PC-3 (cell line): ENCODE measurements at places on chromosomes 7 and 10. TPM values are rescaled to one million over a fixed set of nuclear protein-coding genes. Genes with fewer than 3 reads are reported as not detected.
A peak's percentile ranks its signal among the peaks of the same experiment; 100 is the strongest.

STEAP1 gene
- total RNA-seq, result 15.7 and 21.2 TPM in 2 replicates

TAS2R4 gene
- total RNA-seq, result 0.35 TPM in 1 of 2 replicates, not detected in the other

MARCHF5 gene
- 6.7 and 7.4 TPM in 2 replicates for total RNA-seq

HOXA9 gene
- total RNA-seq, result 69.0 and 85.3 TPM in 2 replicates

ETV1 gene
- total RNA-seq, result 10.4 and 20.6 TPM in 2 replicates

PRPS1L1 gene
- not detected in 2 replicates for total RNA-seq

DNA sequence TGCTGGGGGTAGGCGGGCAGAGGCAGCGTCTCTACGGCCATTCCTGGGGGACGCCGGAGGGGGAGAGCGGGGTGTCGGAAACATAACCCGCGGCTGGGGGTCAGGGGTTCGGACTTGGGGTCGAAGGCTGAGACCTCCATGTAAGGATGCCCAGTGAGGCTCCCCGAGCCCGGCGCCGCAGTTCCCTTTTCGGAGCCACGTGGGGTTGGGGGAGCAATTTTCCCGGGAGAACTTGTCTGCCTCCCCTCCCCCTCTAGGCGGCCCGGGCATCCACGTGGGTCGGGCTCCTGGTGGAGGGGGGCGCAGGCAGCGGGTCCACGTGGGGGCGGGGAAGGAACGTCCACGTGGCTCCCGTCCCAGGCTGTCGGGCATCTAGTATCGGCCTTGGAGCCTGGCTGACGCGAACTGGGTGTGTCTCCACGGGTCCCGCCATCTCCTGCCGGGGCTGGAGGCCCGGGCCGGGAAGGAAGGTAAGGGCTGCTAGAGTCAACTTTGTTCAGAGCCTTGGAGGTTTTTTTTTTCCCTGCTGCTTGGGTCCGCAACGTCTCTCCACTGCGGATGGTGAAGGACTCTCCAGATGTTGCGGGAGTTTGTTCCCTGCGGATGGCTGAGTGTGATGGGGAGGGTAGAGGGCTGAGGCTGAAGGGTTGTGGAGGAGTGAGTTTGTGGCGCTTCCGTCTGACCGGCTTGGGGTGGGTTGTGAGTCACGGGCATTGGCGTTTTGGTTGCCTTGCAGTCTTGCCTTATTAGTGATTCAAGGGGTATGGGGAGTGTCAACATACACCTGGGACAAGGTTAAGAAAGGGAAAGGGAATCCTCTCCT lies 744 bp downstream of the PPRC1 start:
- peaks cover 21% of the 10 kb centered on the region for H3K4me1 ChIP-seq
- peak overlapping the region; percentile 89 for H3K4me3 ChIP-seq
- peak overlapping the region; percentile 90 for H3K27ac ChIP-seq

- no peaks in the 10 kb centered on the region for H3K36me3 ChIP-seq
- H3K4me3 ChIP-seq, result no peak overlapping the region
- H3K4me1 ChIP-seq, result no peaks in the 10 kb centered on the region
- no peak for DNase-seq
- no peak overlapping the region for H3K27ac ChIP-seq
- no peaks in the 10 kb centered on the region for H3K27me3 ChIP-seq
These were observed 114.5 kb upstream of the POM121L12 start for GRCh38 chr7:52920977-52921376.

GRCh38 chr7:44116087-44116788 lies 7.1 kb downstream of the POLD2 start:
- H3K36me3 ChIP-seq, result peaks cover 20% of the 10 kb centered on the region
- no peaks in the 10 kb centered on the region; the same call in 1 of the 2 replicates for H3K4me1 ChIP-seq
- no peaks in the 10 kb centered on the region for H3K27me3 ChIP-seq
- no peak for DNase-seq

DNA sequence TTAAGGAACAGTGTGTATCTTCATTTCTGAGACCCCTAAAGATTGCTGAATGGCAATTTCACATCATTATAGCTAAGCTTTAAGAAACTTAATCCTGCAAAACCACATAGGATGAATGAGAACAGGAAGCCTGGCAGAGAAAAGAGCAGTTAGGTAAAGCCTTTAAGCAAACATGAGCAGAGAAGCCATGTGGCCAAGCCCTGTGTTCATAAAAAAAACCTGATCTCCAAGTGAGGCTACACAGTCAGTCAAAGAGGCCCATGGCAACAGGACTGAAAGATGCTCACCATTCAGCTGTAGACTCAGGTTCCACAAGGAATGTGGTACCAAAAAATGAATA lies 9.3 kb downstream of the LIPA start:
- no peaks in the 10 kb centered on the region for H3K4me1 ChIP-seq
- peaks cover 13% of the 10 kb centered on the region; the same call in 1 of the 2 replicates for H3K36me3 ChIP-seq
- H3K4me3 ChIP-seq, result no peak overlapping the region
- H3K27me3 ChIP-seq, result no peaks in the 10 kb centered on the region
- no peak overlapping the region for H3K27ac ChIP-seq
- DNase-seq, result no peak

- peak overlapping the region; percentile 80 for H3K27ac ChIP-seq
- no peak for DNase-seq
- H3K4me3 ChIP-seq, result no peak overlapping the region
These were observed 11.5 kb upstream of the OGA start for GRCh38 chr10:101829561-101830315.

- H3K4me1 ChIP-seq, result peaks cover 12% of the 10 kb centered on the region
- no peaks in the 10 kb centered on the region for H3K27me3 ChIP-seq
- DNase-seq, result no peak
- peaks cover 5% of the 10 kb centered on the region; the same call in 1 of the 2 replicates for H3K36me3 ChIP-seq
- H3K27ac ChIP-seq, result no peak overlapping the region
These were observed 12.2 kb downstream of the PANK1 start for GRCh38 chr10:89632824-89633223.

DNA sequence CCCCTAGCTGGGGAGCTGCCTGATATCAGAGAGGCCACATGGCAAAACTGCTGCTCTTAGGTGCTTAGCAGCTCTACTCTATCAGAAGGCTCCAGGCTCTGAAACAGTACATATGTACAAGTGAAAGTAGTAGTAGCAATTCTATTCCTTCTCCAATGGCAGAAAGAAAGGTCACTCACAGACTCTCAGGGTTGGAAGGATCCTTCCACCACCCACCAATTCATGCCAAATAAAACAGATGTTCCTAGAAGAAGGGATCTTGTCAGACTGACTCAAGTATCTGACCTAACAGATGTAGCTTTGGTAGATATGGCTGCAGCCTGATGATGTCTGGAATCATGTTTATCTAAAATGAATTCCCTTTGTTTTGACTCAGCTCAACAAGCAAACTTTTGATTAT lies 8.0 kb upstream of the ALDH18A1 start:
- DNase-seq, result no peak
- no peaks in the 10 kb centered on the region for H3K36me3 ChIP-seq
- no peaks in the 10 kb centered on the region for H3K27me3 ChIP-seq
- no peak overlapping the region for H3K4me3 ChIP-seq

- no peak for DNase-seq
- no peaks in the 10 kb centered on the region for H3K27me3 ChIP-seq
- no peaks in the 10 kb centered on the region for H3K36me3 ChIP-seq
These were observed 52.5 kb downstream of the ADRA2A start for GRCh38 chr10:111129363-111129762.

GRCh38 chr10:117536866-117537435 lies 5.6 kb upstream of the EMX2 start:
- DNase-seq, result no peak
- H3K36me3 ChIP-seq, result no peaks in the 10 kb centered on the region
- no peak overlapping the region for H3K27ac ChIP-seq
- no peak overlapping the region for H3K4me3 ChIP-seq
- H3K4me1 ChIP-seq, result 0 out of 2 replicates have a peak, but pooled peaks cover 6% of the 10 kb centered on the region

DNA sequence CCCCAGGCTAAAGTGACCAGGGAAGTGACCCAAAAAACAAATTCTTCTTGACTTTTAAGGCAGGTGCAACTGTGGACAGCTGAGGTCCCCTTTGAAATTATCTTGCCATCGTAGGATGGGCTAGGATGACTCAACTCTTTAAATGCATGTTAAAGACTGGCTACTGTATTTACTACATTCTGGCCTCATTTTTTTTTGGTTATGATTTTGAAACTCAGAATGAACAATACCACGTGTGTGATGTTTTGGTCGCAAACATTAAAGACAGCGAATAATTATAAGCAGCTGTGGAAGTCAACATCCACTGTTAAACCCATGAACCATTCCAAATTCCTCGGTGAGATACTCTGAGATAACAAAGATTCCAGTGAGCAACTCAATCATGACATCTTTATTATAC lies 1.2 kb upstream of the SLC13A4 start:
- DNase-seq, result no peak
- no peaks in the 10 kb centered on the region for H3K27me3 ChIP-seq
- no peak overlapping the region for H3K4me3 ChIP-seq

GRCh38 chr7:16412274-16413254 lies 8.8 kb downstream of the CRPPA start:
- no peaks in the 10 kb centered on the region for H3K27me3 ChIP-seq
- H3K4me3 ChIP-seq, result no peak overlapping the region
- no peaks in the 10 kb centered on the region for H3K36me3 ChIP-seq
- DNase-seq, result no peak

GRCh38 chr7:151137791-151138152 lies 29.7 kb downstream of the GBX1 start:
- no peak overlapping the region for H3K27ac ChIP-seq
- no peaks in the 10 kb centered on the region for H3K27me3 ChIP-seq
- H3K36me3 ChIP-seq, result no peaks in the 10 kb centered on the region; the same call in 1 of the 2 replicates
- no peaks in the 10 kb centered on the region for H3K4me1 ChIP-seq
- no peak for DNase-seq

DNA sequence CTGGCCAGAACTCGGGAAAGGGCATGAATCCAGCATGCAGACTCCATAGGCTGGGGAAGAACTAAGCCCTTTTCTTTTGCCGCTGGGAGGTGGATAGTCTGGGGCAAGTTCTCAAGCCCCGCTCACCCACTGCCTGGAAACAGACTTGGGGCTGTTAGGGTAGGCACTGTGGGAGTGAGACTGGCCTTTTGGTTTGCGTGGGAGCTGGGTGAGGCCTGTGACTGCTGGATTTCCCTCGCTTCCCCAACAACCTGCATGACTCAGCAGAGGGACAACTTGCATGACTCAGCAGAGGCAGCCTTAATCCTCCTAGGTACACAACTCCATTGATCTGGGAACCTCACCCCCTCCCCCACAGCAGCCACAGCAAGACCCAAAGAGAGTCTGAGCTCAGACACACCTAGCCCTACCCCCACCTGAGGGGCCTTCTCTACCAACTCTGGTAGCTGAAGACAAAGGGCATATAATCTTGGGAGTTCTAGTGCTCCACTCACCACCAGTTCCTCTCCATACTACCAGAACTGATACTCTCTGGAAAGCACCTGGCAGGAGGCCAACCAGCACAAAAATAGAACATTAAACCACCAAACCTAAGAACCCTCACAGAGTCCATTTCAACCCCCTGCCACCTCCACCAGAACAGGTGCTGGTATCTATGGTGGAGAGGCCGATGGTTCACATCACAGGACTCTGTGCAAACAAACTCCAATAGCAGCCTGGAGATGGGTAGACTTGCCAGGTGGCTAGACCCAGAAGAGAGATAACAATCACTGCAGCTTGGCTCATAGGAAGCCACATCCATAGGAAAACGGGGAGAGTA lies 81.4 kb upstream of the LAMB4 start:
- H3K4me1 ChIP-seq, result peaks cover 20% of the 10 kb centered on the region
- H3K36me3 ChIP-seq, result no peaks in the 10 kb centered on the region
- peak; percentile 85 for DNase-seq
- H3K27me3 ChIP-seq, result no peaks in the 10 kb centered on the region
- H3K27ac ChIP-seq, result peak overlapping the region; percentile 90
- no peak overlapping the region for H3K4me3 ChIP-seq

GRCh38 chr7:139358541-139359365 lies 941 bp upstream of the LUC7L2 start:
- peak overlapping the region; percentile 91 for H3K4me3 ChIP-seq
- peaks cover 14% of the 10 kb centered on the region; the same call in 1 of the 2 replicates for H3K4me1 ChIP-seq
- peak; percentile 35 for DNase-seq
- no peaks in the 10 kb centered on the region for H3K27me3 ChIP-seq
- H3K27ac ChIP-seq, result peak overlapping the region; percentile 88
- H3K36me3 ChIP-seq, result peaks cover 2% of the 10 kb centered on the region; the same call in 1 of the 2 replicates
